D341Med (cell line): ENCODE measurements at places on chromosomes 6 and 20.

- DNase-seq, result no peak
Observed at GRCh38 chr20:45056473-45057173, 44.3 kb downstream of the KCNS1 start.

GRCh38 chr6:88513471-88513870, 347.3 kb upstream of the CNR1 start:
- DNase-seq, result no peak

- no peak for DNase-seq
Observed at GRCh38 chr6:84921891-84922290, 157.5 kb upstream of the TBX18 start.

GRCh38 chr6:109897561-109898080, 80.5 kb upstream of the GPR6 start:
- no peak for DNase-seq

DNA sequence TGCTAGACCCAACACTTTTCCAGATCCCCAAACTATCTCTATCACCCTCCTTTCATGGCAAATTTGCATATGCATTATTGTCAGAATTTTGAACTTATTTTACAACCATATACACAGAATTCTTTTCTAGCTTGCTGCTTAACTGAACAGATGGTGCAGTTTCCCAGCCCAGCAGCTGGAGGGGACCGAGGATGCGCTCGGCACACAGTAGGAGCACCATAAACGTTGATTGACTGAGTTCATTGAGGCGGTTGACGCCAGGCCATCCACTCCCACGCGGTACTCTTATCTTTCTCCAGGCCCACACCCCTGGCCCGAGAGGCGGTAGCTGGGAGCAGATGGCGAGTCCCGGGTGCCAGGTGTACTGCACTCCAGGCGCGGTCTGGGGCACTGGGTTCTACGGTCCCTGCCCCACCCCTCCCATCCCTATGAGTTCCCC, 6.8 kb upstream of the SOX4 start:
- no peak for DNase-seq

DNA sequence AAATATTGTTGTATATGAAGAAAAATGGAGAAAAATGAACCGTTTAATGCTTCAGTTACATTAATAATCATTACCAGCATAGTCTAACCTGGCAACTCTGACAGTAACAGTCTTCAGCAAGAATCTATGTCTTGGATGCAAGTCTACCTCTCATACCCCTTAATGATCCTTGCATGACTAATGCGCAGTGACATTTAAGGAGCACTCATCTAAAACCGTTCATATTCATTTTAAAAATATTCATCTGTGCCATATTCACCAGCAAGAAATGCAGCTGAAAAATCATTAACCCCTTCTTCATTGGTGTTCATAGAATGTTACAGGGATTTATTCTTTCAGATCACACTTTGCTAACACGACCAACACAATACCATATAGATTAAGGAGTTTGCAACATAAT, 227.2 kb upstream of the ASCC3 start:
- no peak for DNase-seq

- no peak for DNase-seq
Observed at GRCh38 chr6:92559003-92559402, 860.4 kb downstream of the EPHA7 start.

- no peak for DNase-seq
Observed at GRCh38 chr6:51024126-51024525, 205.5 kb downstream of the TFAP2B start.

DNA sequence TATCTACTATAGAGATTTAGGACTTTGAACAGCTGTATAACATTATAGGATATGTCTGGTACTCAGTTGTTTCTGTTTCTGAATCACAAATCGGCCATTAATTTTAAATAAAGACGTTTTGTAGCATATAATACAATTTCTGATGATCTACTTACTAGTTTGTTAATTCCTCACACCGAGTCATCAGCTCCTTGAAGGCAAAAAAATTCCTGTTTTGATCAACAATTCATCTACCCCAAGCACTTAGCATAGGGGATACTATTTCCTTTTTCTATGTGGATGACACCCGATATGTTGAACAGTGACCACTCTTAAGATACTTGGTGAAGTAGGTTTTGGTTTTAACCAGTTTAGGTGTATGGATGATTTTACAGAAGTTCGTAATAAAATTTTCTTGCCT, 107.3 kb downstream of the NCOA3 start:
- DNase-seq, result no peak

- no peak for DNase-seq
Observed at GRCh38 chr6:121965739-121966138, 433.7 kb upstream of the HSF2 start.

GRCh38 chr6:47377971-47378370, 68.3 kb upstream of the TNFRSF21 start:
- DNase-seq, result no peak

- DNase-seq, result peak; percentile 52
Observed at GRCh38 chr6:5671601-5672559, 334.8 kb downstream of the NRN1 start.

- DNase-seq, result no peak
Observed at GRCh38 chr6:148550569-148550968, 196.3 kb upstream of the UST start.

DNA sequence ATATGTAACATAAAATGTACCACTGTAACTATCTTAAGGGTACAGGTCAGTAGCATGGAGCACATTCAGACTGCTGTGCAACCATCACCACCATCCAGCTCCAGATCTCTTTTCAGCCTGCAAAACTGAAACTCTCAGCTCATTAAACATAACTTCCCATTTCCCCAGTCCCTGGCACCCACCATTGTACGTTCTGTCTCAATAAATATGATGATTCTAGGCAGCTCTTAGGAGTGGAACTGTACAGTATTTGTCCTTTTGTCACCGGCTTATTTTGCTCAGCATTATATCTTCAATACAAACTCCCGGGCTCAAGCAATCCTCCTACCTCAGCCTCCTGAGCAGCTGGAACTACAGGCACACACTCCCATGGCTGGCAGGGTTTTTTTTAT, 1.5 kb downstream of the ZC3H12D start:
- DNase-seq, result no peak

DNA sequence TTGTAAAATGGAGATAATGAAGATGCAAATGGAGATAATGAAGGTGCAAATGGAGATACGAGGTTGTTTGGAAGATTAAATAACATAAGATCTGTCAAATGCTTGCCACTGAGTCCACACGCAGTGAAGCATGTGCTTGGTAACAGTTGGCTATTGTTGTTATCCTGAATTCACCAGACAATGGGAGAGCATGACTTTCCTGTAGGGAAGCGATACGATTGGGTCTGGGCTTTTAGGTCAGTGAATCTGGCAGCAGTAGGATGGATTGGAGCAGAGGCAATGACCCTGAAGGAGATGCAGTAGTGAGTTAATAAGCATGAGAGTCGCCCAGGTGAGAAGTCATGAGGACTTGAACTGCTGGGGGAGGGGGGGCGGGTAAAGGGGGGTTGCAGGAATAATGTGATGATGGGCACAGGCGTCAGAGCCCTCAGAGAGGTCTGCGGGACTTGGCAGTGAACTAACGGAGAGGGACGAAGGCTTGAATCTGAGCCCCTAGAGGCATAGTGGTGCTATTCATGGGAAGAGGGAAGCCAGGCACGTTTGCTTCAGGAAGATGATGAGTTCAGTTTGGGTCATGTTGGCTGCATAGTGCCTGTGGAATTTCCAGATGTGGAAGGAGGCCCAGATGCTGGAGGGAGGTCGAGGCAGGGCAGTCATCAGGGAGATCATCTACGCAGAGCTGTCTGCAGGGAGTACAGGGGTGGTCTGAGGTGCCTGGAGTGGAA, 55.4 kb downstream of the ZDHHC14 start:
- DNase-seq, result no peak

GRCh38 chr6:42314571-42315258, 97.1 kb upstream of the MRPS10 start:
- DNase-seq, result no peak

GRCh38 chr20:50115041-50115512, 2.1 kb upstream of the UBE2V1 start:
- DNase-seq, result no peak

DNA sequence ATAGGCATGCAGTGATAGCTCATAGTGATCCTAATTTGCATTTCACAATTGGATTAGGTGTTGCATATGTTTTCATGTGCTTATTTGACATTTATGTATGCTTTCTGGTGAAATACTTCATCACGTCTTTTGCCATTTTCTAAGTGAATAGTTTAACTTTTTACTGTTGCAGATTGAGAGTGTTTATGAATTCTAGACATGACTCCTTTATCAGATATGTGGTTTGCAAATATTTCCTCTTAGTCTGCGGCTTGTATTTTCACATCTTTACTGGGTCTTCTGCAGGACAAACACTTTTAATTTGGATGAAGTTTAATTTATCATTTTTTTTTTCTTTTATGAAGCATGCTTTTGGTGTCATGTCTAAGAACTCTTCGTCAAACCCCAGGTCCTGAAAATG, 39.2 kb downstream of the CCN2 start:
- DNase-seq, result no peak

DNA sequence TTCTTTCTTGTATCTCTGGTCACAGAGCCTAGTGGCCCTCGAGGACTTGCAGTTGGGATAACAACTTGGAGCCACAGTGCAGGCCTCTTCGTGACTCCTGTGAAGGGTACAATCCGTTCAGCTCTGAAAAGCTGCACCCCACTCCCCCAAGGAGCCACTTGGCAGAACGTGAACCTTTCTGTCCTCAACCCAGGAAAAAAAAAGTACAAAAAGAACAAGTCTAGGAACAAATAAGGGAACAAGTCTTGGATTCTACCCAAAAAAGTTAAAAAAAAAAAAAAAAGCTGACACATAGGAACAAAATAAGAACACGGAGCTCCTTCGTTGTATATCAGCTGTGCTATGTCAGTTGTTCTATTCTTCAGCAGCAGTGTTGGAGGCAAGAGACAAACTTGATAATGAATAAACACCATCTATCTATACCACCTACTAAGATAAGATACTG, 77.9 kb upstream of the TULP1 start:
- DNase-seq, result no peak

GRCh38 chr6:13360671-13361540, 32.6 kb upstream of the TBC1D7 start:
- no peak for DNase-seq

DNA sequence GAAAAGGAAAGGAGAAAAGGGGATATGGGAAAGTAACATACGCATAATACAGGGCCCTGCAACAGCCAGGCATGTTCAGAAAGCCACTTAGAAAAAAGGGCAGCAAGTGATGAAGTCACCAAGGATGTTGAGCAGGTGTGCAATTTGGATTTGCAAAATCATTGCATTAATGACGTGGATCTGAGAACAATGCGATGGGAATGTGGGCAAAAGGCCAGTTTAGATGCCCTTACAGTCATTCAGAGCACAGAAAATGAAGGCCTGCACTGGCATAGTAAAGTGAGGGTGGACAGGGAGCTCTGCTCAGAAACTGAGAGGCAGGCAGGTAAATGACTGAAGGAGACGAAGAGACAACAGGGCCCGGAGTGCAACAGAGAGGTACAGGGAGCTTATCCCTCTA, 123.7 kb upstream of the NHSL1 start:
- DNase-seq, result no peak

GRCh38 chr20:20231528-20232298, 136.2 kb upstream of the INSM1 start:
- DNase-seq, result no peak

DNA sequence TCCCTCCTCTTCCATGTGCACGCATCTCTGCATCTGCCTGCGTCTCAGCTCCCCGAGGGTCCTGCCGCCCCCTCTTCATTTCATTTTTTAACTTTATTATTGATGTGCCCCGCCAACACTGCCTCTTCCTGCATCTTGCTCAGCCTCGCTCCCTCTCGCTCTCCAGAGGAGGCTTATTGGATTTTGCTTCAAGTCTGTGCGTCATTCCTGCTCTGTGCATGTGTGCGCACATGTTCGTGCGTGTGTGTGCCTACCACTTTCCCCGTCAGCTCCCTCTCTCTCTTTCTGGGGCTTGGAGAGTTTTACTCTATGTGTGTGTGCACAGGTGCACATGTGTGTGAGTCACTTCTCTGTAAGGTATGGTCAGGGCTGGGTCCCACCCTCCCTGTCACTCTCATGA, 71.8 kb upstream of the NNAT start:
- DNase-seq, result peak; percentile 17

GRCh38 chr6:16498237-16498636, 259.9 kb downstream of the GMPR start:
- no peak for DNase-seq
